ENCODE measurements at places on chromosomes 7 and 10.
A peak's percentile ranks its signal among the peaks of the same experiment; 100 is the strongest.

DNA sequence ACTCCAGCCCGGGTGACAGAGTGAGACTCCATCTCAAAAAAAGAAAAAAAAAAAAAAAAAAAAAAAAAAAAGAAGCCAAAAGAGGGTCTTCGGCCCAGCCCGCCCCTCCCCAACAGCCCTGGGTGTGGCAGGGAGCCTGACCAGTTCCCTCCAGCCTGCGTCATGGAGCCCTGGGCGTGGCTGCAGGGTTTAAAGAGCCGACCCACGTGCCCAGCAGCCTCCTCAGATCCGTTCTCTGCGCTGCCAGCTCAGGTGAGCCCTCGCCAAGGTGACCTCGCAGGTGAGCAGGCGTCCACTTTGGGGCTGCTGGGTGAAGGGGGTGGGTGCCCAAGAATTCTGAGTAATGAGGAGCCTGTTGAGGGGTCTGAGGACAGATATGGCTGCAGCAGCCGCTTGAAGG lies at the start of gene FXYD4:
Gene FXYD4, plus strand, starts transcription at position 219 of the 400 bp plus-strand sequence. CDS start 2,111 bp downstream, outside the sequence.
- DNase-seq, result no peak

DNA sequence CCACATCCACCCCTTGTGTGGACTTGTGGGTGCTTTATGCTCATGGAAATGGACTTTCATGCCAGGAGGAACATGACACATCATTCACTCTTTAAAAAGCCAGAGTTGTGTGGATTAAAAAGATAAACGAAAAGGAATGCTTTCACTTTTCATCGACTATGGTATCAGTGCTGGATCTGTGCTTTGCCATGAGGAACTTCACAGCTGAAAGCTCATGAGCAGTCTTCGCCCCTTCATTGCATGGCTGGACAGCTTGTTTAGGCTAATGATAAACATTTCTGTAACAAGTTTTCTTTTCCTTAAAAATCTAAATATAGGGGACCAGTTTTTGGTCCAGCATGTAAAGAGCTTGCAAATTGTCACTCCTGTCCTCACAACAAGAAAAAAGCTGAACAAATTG lies 173.6 kb upstream of the NPS start:
- no peak for DNase-seq

DNA sequence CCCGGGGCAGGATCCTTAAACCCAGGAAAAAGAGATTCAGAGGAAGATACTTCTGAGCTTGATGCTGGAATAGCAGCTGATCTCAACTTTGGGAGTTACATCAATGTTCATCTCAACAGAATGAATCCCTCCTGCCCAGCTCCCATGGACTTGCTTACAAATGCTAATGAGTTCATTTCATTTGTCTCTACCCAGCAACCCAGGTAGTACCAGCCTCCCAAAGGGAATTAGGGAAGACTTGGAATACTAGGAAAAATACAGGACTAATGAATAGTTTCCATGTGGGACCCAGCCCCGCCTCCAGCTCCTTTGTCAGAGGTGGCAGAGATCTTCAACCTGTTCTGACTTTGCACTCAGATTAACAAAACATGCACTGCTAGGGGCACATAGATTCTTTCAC lies 22.1 kb upstream of the TCF7L2 start:
- no peak for DNase-seq

GRCh38 chr10:118901380-118901779 lies 128.1 kb upstream of the NANOS1 start:
- no peak for DNase-seq

DNA sequence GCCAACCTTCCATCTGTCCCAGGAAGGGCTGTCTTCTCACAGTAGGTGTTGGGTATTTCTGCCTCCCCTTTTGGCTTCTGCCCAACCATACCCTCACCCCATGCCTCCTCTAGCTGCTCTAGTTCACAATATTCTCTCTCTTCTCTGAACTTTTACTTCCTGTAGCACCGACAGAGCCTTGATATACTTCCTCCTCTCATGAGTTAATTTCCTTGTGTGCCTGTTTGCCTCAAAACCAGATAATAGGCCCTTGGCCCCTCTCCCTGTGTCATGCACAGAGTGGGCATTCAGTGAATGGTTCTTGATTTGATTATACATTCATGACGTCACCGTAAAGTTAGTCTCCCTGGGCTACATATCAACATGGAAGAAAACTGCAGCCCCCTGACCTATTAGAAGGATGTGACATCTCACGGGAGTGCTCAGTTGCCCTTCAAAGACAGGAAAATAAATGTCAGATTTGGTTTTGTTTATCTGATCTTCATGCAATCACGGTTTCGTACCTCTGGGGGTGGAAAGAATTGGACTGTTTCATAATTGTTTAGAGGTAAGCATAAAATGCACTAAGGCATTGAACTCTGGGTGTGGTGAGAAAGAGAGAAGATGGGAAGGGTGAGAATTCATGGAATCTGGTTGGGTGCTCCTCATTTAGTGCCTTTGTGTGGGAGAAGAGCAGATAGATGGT lies 127.7 kb downstream of the ITIH5 start:
- DNase-seq, result no peak

- DNase-seq, result no peak
These were observed 3.7 kb upstream of the SLC16A9 start for GRCh38 chr10:59713196-59713821.

DNA sequence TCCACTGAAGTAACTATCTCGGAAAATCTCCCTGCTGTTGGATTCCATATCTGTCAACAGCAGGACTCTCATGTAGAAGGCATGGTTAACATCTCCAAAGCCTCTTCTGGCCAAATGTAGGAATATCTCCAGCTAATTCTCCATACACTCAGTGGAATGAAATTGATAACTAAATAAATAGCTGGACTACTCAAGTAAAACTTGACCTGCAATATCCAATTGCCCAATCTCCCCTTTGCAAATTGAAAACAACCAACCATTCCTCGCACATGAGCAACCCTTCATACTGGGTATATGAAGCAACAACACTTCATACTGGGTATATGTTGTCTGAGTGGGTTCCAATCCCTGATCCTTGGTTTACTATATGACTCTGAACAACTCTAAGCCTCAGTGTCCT lies 105.4 kb upstream of the KMT2E start:
- no peak for DNase-seq

- DNase-seq, result no peak
These were observed 28.6 kb upstream of the INSIG1 start for GRCh38 chr7:155268921-155269650.

GRCh38 chr7:45183711-45184210 lies 26.2 kb downstream of the RAMP3 start:
- DNase-seq, result no peak

DNA sequence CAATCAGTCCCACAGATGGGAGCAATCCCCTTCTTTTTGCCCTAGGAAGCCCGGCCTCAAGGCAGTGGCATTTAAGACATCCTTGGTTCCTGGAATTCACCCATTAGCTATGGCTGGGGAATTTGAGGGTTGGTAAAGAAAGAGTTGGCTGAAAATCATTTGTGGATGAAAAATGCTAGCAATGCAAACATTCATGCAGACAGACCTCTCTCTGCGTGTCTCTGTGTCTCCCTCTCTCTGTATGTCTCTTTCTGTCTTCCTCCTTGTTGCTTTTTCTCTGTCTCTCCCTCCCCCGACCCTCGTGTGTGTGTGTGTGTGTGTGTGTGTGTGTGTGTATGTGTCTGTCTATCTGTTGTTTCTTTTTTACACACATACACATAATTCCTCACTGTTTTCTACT lies 19.4 kb downstream of the LDB3 start:
- DNase-seq, result peak; percentile 83

GRCh38 chr10:88125766-88126165 lies 262.3 kb downstream of the PTEN start:
- no peak for DNase-seq

DNA sequence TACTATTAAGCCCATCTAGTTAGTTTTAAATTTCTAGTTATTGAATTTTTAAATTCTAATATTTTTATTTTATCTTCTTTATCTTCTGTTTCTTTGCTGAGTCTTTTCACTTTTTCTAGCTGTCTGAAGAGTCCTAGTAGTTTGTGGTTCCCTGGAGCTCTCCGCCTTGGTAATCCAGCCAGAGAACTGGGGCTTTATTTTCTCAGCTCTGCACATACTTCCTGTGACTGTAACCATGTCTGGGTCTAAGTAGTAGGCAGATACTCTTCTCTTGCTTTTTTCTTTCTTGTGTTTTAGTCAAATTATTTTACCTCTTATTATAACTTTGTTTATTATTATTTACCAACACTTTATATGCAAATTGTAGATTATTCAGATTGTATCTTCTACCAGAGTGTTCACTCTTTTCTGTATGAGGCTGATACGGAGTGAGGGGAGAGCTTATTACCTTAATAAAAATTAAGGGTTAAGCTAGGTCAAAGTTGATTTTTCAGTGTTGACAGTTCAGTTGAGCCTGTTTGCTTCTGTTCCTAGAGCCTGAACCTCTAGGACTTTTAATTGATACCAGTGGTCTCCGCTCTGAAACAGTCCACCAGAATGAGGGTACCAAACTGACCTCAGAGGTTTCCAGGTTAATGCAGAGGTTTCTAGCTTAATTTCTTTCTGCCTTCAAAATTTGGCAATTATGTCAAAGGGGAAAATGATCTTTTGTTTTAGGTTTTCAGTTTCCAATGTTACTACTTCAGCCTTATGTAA lies 155.4 kb downstream of the ADK start:
- DNase-seq, result no peak

GRCh38 chr7:40622941-40623501 lies 488.2 kb downstream of the SUGCT start:
- DNase-seq, result no peak

DNA sequence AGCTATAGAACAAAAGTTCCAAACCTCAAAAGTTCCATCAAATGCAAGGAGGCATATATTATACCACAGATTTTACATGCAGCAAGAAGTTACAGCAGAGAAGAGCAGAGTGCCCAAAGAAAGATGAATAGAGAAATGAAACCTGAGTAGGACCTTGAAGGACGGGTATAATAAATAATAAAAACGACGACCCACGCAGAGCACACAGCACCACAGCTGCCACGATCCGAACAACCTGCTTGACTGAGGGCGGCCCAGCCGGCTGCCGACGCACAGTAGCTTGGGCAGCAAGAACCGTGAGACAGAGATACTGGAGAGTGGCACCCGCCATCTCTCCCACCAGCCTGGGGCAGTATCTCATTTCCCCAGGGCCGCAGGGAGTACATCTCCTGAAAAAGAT lies 79.0 kb downstream of the HIPK2 start:
- no peak for DNase-seq

DNA sequence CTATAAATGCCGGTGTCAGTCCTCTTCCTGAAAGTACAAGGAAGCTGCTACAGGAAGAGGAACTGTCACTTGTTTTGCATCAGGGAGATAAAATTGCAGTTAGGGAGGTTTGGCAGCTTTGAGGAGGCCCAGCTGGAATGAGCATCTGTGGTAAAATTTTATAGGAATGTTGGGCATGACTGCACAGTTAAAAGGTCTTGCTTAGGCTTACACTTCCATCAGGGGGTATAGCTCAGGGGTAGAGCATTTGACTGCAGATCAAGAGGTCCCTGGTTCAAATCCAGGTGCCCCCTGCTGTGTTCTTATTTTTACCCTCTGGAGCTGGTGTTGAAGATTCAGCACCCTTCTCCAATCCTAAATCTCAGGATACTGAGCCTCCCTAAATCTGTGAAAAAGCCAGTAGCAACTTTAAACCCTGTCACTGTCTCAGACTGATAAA lies 65.9 kb downstream of the ZNF467 start:
- no peak for DNase-seq

GRCh38 chr10:9712393-9712792 lies 1305.3 kb upstream of the CELF2 start:
- DNase-seq, result no peak

Data from astrocyte (in vitro differentiated cells and primary cell).